ENCODE measurements at places on chromosomes 2 and 18.

- no peak for ATAC-seq
These were observed 28.5 kb upstream of the PGAP1 start for GRCh38 chr2:196955036-196955435.

DNA sequence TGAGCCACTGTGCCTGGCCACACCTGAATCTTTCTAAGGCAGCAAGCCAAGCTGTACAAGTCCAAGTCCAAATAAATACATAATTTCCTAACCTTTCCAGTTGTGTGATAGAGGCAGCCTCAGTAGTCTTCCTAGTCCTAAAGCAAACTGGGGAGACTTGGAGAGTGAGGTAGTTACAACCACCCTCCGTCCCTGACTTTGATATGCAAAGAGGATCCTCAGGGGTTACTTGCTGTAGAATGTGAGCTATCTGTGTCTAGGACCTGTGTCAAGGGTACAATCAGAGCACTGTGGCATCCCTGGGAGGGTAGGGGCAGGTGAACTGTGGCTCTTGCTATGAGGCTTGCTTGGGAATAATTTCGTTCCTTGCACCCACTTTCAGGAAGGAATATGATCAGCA is 28.3 kb upstream of the KCNG3 start:
- no peak for ATAC-seq

- ATAC-seq, result no peak
These were observed 468.3 kb downstream of the SPAG16 start for GRCh38 chr2:213752575-213752974.

DNA sequence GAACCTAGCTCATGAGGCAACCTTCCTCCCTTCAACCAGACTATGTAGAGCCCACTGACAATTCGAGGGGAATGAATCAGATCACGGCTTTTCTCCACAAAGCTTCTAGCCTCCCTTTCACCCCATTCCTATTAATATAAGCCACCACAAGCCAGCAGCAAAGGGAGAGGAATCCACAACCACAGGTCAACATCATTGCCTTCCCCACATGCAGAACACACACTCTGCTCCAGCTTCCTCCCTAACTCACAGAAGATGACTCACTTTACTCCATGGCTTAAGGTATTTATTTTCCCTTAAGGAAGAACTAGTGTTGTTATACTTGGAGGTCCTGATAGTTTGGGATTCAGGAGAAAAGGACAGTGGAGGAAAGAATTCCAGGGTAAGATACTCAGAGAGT is 272.2 kb downstream of the C1D start:
- ATAC-seq, result no peak

GRCh38 chr18:36934884-36935283 is 106.0 kb downstream of the KIAA1328 start:
- no peak for ATAC-seq

- no peak for ATAC-seq
These were observed 7.7 kb upstream of the ALLC start for GRCh38 chr2:3650140-3650920.

DNA sequence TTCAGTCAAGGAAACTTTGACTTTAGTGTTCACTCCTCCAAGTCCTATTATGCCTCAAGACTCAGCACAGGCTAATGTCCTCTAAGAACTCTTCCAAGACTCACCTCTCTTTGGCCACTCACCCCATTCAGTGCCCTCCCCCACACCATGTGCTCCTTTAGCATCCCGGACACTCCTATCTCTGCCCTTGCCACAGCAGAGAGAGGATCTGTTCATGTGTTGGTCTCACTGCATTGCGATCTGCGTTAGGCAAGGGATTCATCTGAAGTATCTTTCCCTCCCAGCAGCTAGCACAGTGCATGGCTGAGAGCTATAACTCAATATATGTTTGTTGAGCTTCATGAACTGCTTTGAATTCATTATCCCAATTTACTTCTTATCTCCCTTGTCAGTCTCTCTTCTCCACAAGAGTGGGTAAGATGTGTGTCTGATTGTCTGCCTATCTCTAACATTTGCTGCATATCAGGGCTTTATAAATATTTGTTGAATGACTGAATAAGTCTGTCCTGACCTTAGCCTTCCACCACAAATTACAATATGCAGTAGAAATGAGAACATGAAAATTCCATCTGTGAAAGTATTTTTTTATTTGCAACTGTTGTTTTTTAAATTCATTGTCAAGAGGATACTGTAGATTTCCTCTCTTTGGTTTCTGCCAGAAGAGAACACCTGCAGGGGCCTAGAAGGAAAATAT is 179.9 kb upstream of the NCKAP5 start:
- ATAC-seq, result no peak

DNA sequence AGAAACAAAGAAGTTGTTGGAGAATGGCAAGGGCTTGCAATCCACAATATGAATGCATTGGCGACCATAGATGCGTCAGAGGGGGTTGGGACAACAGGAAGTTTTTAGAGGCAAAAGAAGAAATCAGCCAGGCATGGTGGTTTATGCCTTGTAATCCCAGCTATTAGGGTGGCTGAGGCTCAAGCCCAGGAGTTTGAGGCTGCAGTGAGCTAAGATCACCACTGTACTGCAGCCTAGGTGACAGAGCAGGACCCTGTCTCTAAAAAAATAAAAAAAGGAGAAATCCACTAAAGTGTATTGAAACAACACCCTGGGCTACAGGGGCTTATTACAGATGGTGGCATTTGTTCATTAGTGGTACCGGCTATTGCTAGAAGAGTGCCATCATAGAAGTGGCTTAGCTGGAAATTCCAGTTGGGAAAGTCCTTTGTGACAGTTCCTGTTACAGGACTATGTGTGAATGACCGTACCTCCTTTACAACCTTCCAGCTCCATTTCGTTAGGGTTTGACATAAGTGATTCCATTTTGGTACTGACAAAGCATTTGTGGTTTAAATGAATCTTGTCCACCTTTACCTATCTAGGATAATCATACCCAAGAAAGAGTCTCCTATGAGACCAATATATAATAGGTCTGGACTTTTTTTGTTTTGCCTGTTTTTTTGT is 10.7 kb upstream of the WDSUB1 start:
- ATAC-seq, result no peak

DNA sequence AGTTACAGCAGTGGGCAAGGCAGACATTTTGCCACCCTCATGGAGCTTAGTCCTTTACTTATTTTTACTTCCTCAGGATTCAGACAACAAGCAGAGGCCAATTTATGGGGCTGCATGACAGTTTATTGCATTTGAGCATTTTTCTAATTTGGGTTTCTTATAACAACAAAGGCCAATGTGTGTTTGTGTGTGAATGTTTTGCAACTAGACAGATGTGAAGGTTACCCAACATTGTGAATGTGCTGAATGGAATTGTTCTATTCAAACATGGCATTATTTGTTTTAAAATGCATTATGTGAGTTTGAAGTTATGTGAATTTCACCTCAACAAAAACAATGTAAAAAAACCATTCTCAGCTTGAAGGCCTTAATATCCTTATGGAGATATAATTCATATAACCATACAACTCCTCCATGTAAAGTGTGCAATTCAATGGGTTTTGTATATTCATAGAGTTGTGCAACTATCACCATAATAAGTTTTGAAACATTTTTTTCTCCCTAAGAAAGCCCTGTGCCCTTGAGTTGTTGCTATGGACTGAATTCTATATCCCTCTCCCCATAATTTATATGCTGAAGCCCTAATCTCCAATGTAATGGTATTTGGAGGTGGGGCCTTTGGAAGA is 57.3 kb downstream of the CCDC195 start:
- no peak for ATAC-seq

DNA sequence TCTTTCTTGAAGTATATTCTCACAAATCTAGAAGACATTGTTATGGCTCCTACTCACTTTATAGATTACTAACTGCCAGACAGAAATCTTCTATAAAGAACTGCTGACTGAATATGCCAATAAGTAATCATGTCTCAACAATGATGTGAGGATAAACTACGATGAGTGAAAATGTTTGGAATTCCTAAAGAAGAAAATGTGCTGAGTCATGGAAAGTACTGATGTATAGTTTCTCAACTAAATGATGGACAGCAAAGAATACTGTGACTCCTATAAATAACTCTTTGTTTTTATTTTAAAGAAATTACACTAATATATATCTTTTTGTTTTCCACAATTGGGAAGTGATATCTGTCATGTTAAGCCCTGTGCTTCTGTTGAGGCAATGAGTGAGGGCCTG is 232.9 kb downstream of the LNPK start:
- ATAC-seq, result no peak

DNA sequence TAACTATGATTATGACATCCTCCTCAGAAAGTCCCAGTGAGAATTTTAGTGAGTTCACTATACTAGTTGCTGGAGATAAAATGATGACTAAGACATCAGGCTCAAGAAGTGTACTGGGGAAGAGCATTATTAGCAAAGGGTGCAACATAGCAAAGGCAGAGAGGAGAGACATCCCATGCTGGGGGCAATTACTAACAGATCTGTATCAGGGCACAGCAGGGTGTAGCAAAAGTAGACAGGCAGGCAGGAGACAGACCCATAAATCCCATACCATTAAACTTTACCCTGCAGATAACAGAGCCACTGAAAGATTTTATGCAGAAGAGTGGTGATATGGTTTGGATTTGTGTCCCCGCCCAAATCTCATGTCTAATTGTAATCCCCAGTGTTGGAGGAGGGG is 161.7 kb downstream of the SP3 start:
- no peak for ATAC-seq

GRCh38 chr2:237662671-237663093 is 35.3 kb downstream of the LRRFIP1 start:
- ATAC-seq, result peak; percentile 73

- no peak for ATAC-seq
These were observed 180.0 kb downstream of the NAPG start for GRCh38 chr18:10705786-10706185.

DNA sequence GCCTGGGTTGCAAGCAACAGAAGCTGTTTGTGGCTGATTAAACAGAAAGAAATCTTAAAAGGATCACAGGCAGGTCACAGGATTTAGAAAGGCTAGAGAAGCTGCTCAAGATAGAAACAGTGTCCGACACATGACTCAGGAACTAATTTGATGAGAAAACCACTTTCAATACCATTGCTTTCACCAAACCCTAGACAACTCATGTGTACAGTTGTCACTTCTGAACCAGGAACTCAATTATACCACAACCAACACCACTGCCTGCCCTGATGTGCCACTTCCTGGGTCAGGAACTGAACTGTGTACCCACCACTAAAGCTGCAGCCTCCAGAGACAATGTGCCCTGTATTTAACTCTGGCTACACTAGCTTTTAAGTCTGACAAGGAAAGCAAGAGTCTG is 56.0 kb downstream of the TMEM247 start:
- peak; percentile 89 for ATAC-seq

DNA sequence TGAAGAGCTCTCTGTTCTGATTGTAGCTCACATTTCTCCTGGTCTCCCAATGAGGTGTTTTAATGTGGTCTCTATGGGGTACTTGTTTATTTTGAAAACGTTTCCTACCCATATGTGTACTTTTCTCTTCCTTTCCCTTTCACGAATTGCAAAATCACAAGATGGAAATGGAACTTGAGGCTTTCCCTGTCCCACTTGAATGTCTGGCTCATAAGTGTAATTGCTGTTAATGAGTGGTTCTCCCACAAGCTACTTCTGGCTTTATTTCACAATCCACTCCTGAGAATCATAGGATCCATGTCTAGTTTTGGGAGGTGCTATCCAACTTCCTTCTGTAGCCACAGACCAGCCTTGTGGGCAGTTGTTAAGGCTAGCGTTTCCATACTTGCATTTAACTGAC is 81.1 kb upstream of the CAVIN2 start:
- no peak for ATAC-seq

GRCh38 chr18:58005011-58005410 is 39.0 kb upstream of the NEDD4L start:
- ATAC-seq, result no peak

- ATAC-seq, result no peak
These were observed 2.2 kb upstream of the TMBIM1 start for GRCh38 chr2:218294430-218295022.

GRCh38 chr2:79750321-79750720 is 237.5 kb downstream of the CTNNA2 start:
- ATAC-seq, result no peak

GRCh38 chr18:74949611-74950010 is 259.3 kb downstream of the PTGR3 start:
- ATAC-seq, result no peak

- no peak for ATAC-seq
These were observed 66.0 kb downstream of the ST3GAL5 start for GRCh38 chr2:85822766-85823165.

All from activated CD4-positive, CD25-positive, alpha-beta regulatory T cell treated with anti-CD3 and anti-CD28 coated beads, Interleukin-2, amount 50 U/mL, for 24 hours (primary cell).